IPS DF 19.7 (cell line): ENCODE measurements at places on chromosomes 3 and 15.

GRCh38 chr15:51067510-51067909, 27.2 kb downstream of the TNFAIP8L3 start:
- DNase-seq: no peak

- DNase-seq: no peak
Measured at GRCh38 chr15:68045289-68046265, 8.5 kb upstream of the PIAS1 start.

GRCh38 chr3:134189849-134190248, 60.8 kb downstream of the RYK start:
- DNase-seq: no peak

DNA sequence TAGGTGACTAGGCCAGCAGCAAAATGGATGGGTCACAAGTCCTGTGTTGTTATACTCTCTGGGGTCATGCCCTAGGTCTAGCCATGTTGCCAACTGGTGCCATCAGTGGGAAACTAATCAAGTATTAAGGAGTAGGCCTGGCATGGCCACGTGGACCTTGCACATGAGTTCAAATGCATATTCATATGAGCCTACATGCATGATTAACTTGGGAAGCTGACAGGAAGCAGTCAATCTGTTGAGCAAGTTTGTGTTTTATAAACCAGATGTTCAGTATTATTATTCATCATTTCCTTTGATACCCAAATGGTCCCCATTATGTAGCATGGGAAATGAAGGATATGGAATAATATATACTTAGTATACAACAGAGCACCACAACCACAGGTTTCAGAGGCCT, 95.0 kb downstream of the LRTM1 start:
- no peak for DNase-seq

DNA sequence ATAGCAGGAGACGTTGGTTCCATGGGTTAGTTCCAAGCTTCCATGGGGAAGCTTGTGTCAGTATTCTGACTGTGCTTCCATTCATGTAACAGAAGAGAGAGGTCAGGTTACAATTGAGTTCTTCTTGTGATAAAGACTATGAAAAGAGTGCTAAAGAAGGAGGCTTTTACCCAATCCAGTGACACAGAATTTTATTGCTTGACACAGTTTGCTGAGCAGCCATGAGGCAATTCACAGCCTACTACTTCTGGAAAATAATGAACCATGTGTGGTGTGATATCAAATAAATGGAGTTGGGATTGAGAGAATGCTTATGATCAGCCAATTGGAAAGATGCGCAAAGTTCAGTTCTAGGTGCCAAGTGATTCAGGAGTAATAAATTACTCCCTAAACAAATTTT, 233.4 kb downstream of the LSAMP start:
- no peak for DNase-seq

- no peak for DNase-seq
Measured at GRCh38 chr3:162029736-162030135, 533.1 kb downstream of the OTOL1 start.

DNA sequence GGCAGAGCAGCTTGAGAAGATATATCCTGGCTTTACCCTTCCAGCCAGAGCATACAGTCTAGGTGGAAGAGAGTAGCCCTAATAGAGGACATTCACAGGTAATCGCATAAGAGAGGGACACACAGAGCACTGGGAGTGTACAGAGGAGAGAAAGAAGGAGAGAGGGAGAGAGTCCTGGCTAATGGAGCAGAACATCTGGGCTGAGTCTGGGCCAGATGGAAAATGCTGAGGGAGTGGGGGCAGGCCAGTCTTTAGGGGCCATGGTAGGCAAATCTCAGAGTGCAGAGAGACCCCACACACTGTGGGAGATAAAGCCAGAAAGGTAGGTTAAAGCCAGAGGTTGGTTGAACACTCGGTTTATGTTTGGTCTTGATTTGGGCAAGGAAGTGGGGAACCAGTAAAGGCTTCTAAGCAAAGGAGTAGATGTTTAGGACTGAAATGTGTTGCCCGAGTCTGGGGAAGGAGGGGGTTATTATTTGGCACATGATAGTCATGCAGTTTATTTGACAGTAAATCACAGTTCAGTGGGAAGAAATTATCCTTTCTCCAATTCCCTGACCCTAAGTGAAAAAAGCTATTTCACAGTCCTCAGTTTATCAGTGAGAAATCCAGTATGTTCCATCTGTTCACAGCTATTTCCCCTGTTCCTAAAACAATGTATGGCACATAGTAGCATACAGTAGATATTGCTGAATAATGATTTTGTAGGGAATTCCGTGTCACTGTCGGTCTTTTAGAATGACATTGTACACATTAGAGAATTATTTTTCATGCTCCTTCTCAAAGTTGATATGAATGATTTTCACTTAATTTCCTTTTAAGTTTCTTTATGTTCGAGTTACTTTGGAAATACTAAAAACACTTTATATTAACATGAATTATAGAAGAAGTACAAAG, 45.7 kb downstream of the PDHB start:
- DNase-seq: no peak

GRCh38 chr3:44954962-44955361, 21.0 kb downstream of the ZDHHC3 start:
- DNase-seq: no peak

DNA sequence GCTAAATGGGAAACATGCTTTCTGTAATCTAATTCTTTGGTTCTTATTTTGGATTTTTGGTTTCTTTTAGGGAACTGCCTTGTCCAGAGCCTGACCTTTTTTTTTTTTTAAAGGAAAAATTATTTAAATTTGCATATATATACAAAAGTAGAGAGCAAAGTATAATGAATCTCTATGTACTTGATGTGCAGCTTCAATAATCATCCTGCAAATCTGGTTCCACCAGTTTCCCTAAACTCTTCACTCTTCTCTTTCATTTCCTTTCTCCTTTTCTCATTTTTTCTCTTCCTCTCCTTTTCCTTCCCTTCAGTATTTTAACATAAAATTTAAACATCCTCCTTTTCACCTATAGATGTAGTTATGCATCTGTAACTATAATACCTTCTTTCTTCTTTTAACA, 82.5 kb downstream of the USP13 start:
- no peak for DNase-seq

GRCh38 chr3:112629425-112629824, 11.5 kb downstream of the CCDC80 start:
- no peak for DNase-seq

- DNase-seq: no peak
Measured at GRCh38 chr3:151084893-151085226, 604 bp upstream of the MED12L start.

DNA sequence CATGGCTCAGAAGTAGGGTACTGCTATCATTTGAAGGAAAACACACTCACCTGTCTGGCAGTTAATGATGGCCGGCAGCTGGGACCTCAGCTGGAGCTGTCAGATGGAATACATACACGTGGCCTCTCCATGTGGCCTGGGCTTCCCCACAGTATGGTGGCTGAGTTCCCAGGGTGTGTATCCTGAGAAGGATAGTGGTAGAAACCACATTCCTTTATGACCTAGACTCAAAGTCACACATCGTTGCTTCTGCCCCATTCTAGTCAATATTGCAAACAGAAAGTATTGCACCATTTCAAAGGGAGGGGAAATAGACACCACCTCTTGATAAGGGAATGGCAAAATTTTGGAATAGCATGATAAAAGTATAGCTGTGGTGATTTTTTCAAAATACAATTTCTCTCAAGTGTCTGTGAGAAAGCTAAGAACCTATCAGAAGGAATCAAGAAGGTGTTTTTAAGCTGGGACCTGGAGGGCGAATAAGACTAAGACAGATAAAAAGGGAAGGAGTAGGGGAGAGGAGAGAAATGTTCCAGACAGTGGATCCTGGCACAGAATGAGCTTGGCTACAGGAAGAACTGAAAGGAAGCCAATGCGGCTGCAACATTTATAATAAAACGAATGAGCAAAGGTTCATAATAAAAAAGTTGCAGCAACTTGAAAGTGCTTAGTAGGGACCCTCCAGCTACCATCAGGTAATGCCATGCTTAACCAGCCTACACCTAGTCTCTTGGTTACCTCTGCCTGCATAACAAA, 40.1 kb upstream of the GALNT15 start:
- DNase-seq: no peak

DNA sequence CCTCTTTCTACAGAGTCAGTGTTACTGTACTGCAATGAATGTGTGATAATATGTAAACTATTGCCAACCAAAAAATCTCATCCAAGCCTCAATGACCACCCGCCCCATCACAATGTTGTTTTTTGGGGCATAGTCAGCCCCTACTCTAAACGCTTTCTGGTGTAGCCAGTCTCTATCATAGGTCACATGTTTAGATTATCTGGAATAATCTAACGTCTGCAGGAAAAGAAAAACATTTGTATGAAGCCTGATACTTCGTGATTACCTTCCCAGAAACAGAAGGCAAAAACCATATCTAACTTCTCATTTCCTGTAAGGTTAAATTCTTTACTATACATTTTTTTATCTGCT, 1331.8 kb upstream of the GBE1 start:
- no peak for DNase-seq

DNA sequence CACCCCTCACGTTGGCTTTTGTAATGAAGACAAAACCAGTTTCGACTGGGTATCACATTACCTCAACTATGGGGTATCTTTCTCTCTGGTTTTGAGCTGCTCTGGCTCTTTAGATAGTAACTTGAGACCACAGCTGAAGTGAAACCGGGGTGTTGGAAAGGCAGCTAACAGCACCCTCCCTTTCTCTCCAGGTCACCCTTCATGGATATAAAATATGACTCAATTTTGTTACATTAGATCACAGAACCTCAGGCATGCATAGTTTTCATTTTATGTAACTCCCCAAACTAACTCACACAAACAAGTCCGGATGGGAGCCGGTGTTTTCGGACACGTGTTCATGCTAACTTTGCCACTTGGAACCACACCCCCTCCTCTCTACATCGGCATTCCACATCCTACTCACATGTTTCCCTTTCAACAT, 90.7 kb downstream of the NR2F2 start:
- DNase-seq: no peak

DNA sequence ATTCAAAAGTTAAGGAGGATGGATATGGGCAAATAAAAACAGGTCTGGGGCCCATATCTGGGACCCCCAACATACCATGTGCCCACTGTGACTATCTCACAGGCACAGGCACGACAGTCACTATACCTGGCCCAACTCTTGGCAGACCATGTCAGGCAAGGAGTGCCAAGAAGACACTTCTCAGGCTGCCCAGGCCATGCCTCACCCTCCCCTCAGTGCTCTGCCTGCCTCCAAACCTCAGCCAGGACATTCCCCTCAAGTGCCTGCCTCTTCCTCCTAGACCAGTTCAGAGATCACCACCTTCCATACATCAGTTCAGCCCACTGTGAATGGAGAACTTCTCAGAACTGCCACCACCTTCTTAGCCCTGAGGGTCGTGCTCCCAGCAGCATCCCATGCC, 4.4 kb upstream of the SEMA7A start:
- DNase-seq: no peak

DNA sequence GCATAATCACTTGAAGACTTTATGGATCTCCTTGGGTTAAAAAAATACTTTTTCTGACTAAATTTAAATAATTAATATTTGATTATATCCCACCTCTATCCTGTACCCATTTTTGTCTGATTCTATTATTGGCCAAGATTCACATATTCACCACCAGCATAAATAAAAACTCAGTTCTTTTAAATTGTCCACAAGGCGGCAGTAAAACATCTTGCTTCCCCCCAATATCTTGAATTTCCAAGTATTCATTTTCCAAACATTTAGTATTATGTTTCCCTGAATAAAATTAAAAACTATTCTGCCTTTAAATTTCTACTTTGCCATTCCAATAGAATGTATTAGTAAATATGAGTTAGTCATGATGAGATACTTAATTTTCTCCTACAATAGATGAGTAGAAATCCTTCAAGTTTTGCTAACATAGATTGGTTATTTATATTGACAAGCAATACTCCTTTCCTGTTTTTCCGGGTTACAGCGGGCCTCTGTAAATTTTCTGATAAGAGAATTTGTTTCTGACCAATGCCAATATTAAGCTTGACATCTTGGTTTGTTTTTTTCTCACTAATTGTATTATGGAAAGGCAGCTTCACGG, 218.7 kb upstream of the MDFIC2 start:
- no peak for DNase-seq
